Hematopoietic multipotent progenitor cell treated with erythropoietin and hydrocortisone succinate and interleukin-3 and kit ligand, for 17 days (in vitro differentiated cells): ENCODE measurements at places on chromosomes 4 and X.
A peak's percentile ranks its signal among the peaks of the same experiment; 100 is the strongest.

GRCh38 chr4:40046311-40046980 is 10.2 kb upstream of the N4BP2 start:
- no peak for DNase-seq

GRCh38 chr4:73727685-73728084 is 12.7 kb upstream of the CXCL8 start:
- DNase-seq, result no peak

DNA sequence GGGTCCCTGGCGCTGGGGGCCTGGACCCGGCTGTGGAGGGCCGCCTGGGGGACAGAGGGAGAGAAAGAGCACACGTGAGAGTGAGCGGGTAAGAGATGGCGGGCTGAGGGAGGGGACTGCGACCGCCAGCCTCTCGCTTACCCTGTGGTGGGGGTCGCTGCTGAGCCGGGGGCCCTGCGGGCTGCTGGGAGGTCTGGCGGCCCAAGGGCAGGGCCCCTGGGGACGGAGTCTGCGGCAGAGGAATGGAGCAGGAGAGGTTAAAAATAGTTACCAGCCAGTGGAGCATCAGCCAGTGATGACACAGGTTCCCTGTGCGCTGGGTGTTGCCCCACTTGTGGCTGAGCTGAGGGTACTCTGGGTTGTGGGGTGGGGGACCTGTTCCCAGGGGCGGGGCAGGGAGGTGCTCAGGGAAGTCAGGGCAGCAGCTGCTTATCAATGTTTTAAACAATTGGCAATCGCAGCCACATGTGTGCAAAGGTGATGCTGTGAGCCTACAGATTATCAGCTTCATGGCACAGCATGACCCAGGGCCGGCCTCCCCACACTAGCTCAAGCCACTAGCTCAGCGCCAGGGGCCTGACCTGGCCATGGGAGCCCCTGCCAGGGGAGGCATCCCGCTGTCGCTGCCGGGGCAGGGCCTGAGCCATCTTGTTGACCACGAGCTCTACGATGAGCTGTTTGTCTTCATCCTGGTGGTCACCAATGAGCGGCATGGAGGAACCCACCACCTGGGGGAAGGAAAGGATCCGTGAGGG is 7.5 kb upstream of the TIMP1 start:
- DNase-seq, result no peak

- DNase-seq, result peak; percentile 25
These were observed 531 bp downstream of the DGKQ start for GRCh38 chr4:972651-973424.

DNA sequence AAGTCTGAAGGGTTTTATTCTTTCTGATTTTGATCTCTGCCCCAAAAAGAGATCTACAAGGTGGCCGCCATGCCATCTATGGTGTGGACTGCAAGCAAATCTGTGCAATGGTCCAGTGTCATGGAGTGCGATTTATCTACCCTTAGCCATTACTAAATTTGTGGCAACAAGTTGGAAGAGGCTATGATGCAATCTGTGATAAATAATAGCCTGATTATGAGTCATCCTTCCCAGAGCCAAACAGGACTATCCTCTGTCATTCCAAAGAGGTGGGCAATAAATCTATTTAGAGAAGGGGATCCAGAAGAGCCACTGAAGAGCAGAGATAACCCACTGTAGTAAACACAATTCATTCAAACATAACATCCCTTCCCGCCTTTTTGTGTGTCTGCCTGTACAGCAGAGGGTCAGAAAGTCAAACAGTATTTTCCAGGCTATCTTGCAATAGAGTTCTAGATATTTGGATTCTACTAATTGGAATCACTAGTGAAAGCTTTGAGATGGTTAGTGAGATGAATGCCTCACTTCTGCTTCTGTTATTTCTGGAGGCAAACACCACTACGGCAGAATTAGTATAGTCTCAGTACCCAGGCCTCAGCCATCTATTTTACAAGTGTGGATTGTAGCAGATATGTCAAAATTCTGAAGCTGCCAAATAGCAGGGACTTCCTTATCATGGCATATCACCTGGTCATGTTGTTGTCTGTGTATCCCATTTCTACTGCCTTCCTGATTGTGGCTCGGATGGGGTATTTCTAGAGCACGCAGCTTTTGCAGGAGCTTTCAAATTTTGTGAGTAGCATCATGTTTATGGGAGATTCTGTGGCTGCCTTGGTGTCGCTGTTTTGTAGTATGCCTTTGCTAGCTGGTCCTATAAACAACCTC is 192.0 kb downstream of the SMIM20 start:
- no peak for DNase-seq

- no peak for DNase-seq
These were observed 33.5 kb upstream of the IGSF1 start for GRCh38 chrX:131322651-131323050.
